ENCODE measurements at places on chromosomes 5 and 9. TPM values are rescaled to one million over a fixed set of nuclear protein-coding genes. Genes with fewer than 3 reads are reported as not detected.

CDH9 gene
- total RNA-seq: not detected

GCNT4 gene
- total RNA-seq: not detected

TNFSF15 gene
- 0.23 TPM for total RNA-seq

ADAMTS6 gene
- total RNA-seq: 30.1 TPM

FBN2 gene
- total RNA-seq: 12.8 TPM

PARP8 gene
- 10.8 TPM for total RNA-seq

ZNF622 gene
- 106 TPM for total RNA-seq

SPINK7 gene
- not detected for total RNA-seq

LHX6 gene
- 0.77 TPM for total RNA-seq

TRPM3 gene
- not detected for total RNA-seq

COX7C gene
- 442 TPM for total RNA-seq

RNF180 gene
- 3.4 TPM for total RNA-seq

CPLANE1 gene
- total RNA-seq: 4.8 TPM

Measured in HT1080 (cell line).